Stimulated activated naive CD8-positive, alpha-beta T cell treated with anti-CD3 and anti-CD28 coated beads, Interleukin-15, amount 100 ng/mL, for 72 hours (primary cell): ENCODE measurements at places on chromosomes 11 and 22.

- no peak for DNase-seq
Observed at GRCh38 chr11:100874203-100874602, 187.1 kb downstream of the ARHGAP42 start.

GRCh38 chr11:117428186-117428855, 100.7 kb downstream of the CEP164 start:
- DNase-seq = no peak

- DNase-seq = no peak
Observed at GRCh38 chr22:50479721-50480120, 1.6 kb upstream of the ADM2 start.

GRCh38 chr22:23718371-23719165, 27.8 kb downstream of the RGL4 start:
- no peak for DNase-seq

DNA sequence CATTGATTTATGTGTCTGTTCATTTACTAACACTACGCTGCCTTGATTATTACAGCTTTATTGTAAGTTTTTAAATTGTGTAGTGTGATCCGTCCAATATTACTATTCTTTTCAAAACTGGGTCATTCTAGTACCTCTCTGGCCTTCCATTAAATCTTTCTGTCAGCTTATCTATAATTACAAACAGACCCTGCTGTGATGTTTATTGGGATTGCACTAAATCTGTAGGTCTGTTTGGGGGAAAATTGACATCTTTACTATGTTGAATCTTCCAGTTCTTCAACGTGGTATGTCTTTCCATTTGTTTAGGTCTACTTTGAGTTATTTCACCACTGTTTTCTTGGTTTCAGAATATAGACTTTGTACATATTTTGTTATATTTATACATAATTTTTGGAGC, 15.6 kb downstream of the CABIN1 start:
- DNase-seq = no peak

DNA sequence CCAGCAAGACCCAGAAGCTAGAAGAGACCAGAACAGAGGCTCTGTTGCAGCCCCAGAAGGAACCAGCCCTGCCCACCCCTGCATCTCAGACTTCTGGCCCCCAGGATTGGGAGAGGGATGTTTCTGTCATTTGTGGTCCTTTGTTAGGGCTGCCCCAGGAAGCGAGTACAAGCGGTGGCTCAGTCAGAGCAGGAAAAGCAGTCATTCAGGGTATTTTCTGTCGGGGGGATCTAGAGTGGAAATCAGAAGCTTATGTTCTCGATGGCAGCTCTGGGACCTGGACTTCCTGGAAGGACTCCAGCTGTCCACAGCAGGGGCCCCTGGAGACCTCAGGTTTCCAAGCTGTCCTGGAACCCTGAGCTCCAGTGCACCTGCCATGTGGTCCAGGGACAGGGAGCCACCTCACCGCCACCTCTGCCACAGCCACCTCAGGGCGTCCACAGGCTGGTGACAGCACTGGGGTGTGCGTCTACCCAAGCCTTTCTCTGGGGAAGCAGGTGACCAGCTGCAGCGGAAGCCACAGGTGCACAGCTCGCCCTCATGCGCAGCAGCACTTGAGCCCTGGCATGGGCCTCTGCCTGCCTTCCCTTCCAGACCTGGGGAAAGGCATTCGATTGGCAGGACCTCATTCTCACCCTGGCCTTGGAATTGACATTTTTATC, 2.6 kb downstream of the KRTAP5-5 start:
- DNase-seq = no peak

DNA sequence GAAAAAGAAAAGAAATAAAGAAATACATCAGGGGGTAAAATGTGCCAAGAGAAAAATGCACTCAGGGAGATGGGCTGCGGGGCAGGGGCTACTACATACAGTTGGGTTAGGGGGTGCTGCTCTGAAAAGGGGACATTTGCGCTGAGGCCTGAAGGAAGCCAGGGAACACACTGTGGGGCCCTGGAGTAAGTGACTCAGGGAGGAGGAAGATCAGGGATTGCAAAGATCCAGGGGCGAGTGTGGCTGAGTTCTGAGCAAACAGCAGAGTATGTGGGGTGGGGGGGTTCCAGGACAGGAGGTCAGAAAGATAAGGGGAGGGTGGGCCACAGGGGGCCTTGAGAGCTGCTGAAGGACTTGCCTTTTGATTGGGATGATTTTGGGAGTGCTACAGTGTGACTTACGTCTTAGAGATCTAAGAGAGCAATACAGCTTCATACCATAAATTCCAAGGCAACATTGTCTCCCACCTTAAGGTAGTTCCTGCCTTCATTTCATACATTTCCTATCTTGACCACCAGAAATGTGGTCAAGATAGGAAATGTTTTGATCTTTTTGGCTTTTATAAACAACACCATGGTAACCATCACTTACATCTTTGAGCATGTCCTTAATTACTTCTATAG, 5.8 kb downstream of the A4GALT start:
- no peak for DNase-seq

DNA sequence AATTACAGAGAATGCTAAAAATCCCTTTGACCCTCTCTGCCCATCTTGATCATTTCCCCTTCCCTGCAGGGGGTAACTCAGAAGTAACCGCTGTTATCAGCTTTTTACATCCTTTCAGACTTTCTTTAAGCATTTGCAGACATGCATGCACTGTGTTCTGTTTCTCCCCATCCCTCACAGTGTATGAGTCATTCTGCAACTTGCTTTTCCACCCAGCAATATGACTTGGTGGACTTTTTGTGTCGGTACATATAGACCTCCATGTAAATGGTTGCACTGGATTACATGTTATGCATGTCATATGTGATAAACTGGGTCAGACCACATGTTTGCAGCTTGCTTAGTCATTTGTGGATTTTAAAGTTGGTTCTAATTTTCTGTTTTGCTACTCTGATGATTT, 87.7 kb upstream of the NECTIN1 start:
- no peak for DNase-seq

DNA sequence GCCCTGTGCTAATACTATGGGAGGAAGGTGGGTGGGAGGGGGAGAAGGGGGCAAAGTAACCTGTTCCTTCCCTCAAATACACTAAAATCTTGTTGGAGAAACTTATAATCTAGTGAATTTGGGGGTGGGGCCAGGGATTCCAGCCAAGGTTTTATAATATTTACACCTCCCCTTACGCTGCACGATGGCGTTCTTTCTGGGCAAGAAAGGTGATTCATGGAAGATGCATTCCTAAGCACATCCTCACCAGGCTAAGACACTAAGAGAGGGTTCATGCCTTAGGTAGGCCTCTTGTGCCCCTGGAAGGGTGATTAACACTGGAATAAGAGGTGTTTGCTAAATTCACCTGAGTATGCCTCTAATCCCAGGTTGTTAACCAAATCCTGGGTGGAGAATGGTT, 82.6 kb downstream of the BARX2 start:
- no peak for DNase-seq

DNA sequence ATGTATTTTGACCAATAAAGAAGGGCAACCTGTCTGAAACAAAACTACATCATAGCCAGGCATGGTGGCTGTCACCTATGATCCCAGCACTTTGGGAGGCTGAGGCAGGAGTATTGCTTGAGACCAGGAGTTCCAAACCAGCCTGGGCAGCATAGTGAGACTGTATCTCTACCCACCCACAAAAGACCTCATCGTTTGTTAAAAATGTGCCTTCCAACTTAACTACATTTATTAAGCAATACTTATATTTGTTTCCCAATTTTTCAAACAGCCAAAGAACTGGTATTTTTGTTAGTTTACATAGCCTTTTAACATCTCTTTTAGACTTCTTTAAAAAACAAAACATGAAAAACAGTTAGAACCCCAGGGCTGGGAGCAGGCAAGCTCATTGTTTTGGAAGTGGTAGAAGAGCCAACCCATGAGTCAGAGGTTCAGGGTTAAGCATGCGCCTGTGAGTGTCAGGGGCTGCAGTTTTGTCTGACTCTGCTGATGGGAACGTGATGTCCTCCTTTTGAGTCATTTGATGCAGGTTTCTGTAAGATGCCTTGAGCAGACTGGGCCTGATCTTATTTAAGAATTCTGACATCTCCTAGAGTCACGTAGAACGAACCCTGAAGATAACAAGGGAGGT, 53.9 kb upstream of the CRTAM start:
- DNase-seq = no peak

DNA sequence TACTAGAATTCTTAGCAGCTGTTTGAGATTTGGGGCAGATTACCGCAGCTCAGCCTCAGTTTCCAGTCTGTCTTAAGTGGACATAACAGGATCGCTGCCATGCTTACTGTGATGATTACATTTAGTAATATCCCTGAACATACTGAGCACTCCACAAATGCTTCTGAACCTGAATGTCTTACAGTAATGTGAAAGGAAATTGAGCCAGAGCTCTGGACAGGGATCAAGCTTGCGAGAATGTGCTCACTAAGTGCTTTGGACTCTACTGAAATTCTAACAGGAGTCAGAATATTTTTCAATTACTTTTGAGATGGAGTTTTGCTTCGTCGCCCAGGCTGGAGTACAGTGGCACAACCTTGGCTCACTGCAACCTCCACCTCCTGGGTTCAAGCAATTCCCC, 118.6 kb upstream of the RASSF10 start:
- no peak for DNase-seq

DNA sequence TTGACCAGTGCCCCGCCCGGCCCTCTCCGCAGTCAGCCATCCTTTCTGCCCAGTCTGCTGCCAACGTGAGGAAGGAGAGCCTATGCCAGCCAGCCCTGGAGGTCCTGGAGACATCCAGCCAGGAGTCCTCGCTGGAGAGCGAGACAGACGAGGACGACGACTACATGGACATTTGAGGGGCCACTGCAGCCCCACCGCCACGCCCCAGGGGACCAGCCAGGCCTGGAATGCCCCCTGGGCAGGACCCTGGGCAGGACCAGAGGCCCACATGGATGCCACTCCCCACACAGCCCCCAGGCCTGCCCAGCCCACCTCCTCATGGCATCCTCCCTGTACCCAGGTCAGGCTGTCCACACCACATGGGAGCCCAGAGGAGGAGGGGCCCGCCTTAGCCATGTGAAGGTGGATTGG, 3.3 kb upstream of the SUSD2 start:
- no peak for DNase-seq
